HFFc6 (cell line): ENCODE measurements at places on chromosomes 6 and 20. TPM values are rescaled to one million over a fixed set of nuclear protein-coding genes. Genes with fewer than 3 reads are reported as not detected.

- no peak for DNase-seq
- H3K4me3 ChIP-seq: no peak overlapping the region
- H3K4me1 ChIP-seq: peaks cover 31% of the 10 kb centered on the region
- H3K27ac ChIP-seq: peak overlapping the region; percentile 28
These were observed 164.7 kb upstream of the PDE7B start for GRCh38 chr6:135686784-135687301.

DNA sequence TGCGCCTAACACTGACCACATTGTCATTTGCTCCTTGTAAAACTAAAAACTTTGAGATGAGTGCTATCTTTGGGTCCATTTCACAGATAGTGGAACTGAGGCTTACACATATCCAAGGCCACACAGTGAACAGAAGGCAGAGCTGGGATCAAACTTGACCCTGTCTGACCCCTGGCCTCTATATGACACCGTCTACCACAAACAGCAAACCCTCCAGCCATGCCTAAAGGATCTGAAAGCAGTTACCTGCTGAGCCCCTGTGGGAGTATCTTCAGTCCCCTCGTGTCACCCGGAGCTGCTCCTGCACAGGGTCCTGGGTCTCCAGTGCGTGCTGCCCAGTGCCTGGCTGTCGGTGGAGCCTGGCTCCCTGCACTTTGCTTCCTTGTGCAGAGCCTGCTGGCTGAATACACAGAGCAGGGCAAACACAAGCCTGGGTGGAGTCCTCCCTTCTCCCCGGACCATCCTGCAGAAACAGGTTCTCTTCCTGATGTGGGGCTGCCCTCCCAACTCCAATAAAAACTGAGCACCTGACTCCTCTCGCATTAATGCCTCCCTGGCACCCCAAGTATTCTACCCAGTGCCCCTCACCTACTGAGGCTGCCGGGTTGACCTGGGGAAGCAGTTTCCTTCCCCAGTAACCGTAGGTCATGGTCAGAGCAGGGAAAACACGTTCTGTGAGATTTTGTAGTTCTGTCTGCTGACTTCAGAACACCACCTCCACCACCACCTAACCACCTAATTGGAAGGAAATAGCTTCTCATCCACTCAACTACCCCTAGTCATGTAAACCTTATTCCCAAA is at the start of gene BCAS1:
TSS of gene BCAS1 (minus strand) at position 408 of the 801 bp plus-strand sequence. CDS start 11,876 bp downstream, outside the sequence.
- H3K4me1 ChIP-seq: peaks cover 6% of the 10 kb centered on the region; the same call in 1 of the 2 replicates
- H3K27ac ChIP-seq: no peak within 1 kb of the TSS
- peaks cover 11% of the 10 kb centered on the region for H3K27me3 ChIP-seq

GRCh38 chr6:129368970-129369369 is 341.0 kb downstream of the ARHGAP18 start:
- H3K27ac ChIP-seq: no peak overlapping the region
- no peak for DNase-seq
- H3K4me3 ChIP-seq: no peak overlapping the region
- peaks cover 21% of the 10 kb centered on the region for H3K4me1 ChIP-seq
- no peaks in the 10 kb centered on the region for H3K36me3 ChIP-seq

DAAM2 gene
- total RNA-seq: 2.2 to 9.0 TPM (median 5.9 TPM) in 3 replicates

GRCh38 chr6:113317891-113318574 is 539.1 kb upstream of the MARCKS start:
- H3K36me3 ChIP-seq: no peaks in the 10 kb centered on the region
- H3K27me3 ChIP-seq: no peaks in the 10 kb centered on the region
- H3K27ac ChIP-seq: no peak overlapping the region
- DNase-seq: no peak
- peaks cover 13% of the 10 kb centered on the region for H3K4me1 ChIP-seq

RAB5IF gene
- 94.5 to 100 TPM (median 96.6 TPM) in 3 replicates for total RNA-seq
